Mesothelial cell of epicardium (in vitro differentiated cells): ENCODE measurements at places on chromosomes 6 and 20. TPM values are rescaled to one million over a fixed set of nuclear protein-coding genes. Genes with fewer than 3 reads are reported as not detected.

- no peak overlapping the region for H3K4me3 ChIP-seq
- no peaks in the 10 kb centered on the region for H3K36me3 ChIP-seq
- H3K27ac ChIP-seq = no peak overlapping the region
- DNase-seq = no peak
- H3K27me3 ChIP-seq = peaks cover 69% of the 10 kb centered on the region
These were observed 3.0 kb downstream of the SYNDIG1 start for GRCh38 chr20:24472426-24472825.

KCNQ5 gene
- 4.8 to 5.4 TPM (median 5.2 TPM) in 3 replicates for total RNA-seq

DNA sequence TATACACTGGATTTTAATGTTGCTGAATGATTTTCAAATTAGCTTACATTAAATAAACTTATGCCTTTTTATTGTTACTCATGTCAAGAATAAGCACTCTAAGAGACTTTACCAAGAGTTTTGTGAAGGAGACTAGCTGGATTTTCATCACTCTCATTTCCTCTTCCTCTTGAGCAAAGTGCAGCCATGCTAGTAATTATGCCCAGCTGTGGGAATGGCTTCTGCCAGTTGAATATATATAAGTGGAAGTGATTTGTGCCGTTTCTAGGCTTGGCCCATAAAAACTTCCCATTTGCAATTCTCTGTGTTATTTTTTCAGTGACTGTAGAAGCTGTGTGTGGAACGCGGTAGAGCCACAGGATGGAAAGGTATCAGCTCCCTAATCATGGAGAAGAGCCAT lies 255.8 kb downstream of the HDGFL1 start:
- no peak for DNase-seq
- H3K27ac ChIP-seq = peak overlapping the region; percentile 77
- no peaks in the 10 kb centered on the region for H3K27me3 ChIP-seq
- no peak overlapping the region for H3K4me3 ChIP-seq
- peaks cover 2% of the 10 kb centered on the region for H3K36me3 ChIP-seq
- H3K4me1 ChIP-seq = peaks cover 48% of the 10 kb centered on the region

DNA sequence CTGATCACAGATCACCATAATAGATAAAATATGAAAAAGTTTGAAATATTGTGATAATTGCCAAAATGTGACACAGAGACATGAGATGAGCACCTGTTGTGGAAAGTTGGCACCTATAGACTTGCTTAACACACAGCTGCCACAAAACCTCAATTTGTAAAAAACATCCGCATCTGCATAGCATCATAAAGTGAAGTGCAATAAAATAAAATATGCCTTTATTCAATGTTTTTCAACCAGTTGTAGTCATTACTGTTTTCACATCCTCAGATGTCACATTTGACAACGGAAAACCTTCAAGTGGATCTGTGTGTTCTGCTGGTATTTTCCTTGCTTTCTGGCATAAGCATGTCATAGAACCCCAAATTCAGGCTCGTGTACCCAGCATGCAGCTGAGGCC lies 50.2 kb upstream of the IFNGR1 start:
- no peak overlapping the region for H3K27ac ChIP-seq
- H3K27me3 ChIP-seq = peaks cover 16% of the 10 kb centered on the region
- H3K4me1 ChIP-seq = peaks cover 10% of the 10 kb centered on the region
- H3K36me3 ChIP-seq = no peaks in the 10 kb centered on the region
- DNase-seq = no peak

TREM1 gene
- 0.34 to 0.53 TPM in 2 of 3 replicates, not detected in the other for total RNA-seq

OR10C1 gene
- not detected in 3 replicates for total RNA-seq

ADGB gene
- not detected in 3 replicates for total RNA-seq

PI16 gene
- not detected in 3 replicates for total RNA-seq

- no peak for DNase-seq
- no peaks in the 10 kb centered on the region for H3K27me3 ChIP-seq
- H3K4me3 ChIP-seq = no peak overlapping the region
- no peaks in the 10 kb centered on the region for H3K36me3 ChIP-seq
- no peak overlapping the region for H3K27ac ChIP-seq
These were observed 4.4 kb upstream of the RUNX2 start for GRCh38 chr6:45323656-45324224.

GRCh38 chr6:42424906-42425474 lies 26.7 kb downstream of the TRERF1 start:
- peaks cover 19% of the 10 kb centered on the region for H3K4me1 ChIP-seq
- H3K27ac ChIP-seq = no peak overlapping the region
- no peak for DNase-seq
- no peaks in the 10 kb centered on the region for H3K27me3 ChIP-seq
- peaks cover 7% of the 10 kb centered on the region for H3K36me3 ChIP-seq
